Uterus (tissue), 4 donors: ENCODE measurements at places on chromosomes 16 and 17. TPM values are rescaled to one million over a fixed set of nuclear protein-coding genes. Genes with fewer than 3 reads are reported as not detected.

GRCh38 chr17:48052956-48053757, 5.0 kb downstream of the NFE2L1 start:
- DNase-seq: peak; percentile 62

HBZ gene
- total RNA-seq: 0.76 TPM

- no peak for DNase-seq
These were observed 72.2 kb downstream of the RMI2 start for GRCh38 chr16:11417487-11417886.

- DNase-seq: no peak
These were observed 15.2 kb upstream of the MARCHF10 start for GRCh38 chr17:62823111-62823893.

FASN gene
- 39.7 TPM for total RNA-seq

DNA sequence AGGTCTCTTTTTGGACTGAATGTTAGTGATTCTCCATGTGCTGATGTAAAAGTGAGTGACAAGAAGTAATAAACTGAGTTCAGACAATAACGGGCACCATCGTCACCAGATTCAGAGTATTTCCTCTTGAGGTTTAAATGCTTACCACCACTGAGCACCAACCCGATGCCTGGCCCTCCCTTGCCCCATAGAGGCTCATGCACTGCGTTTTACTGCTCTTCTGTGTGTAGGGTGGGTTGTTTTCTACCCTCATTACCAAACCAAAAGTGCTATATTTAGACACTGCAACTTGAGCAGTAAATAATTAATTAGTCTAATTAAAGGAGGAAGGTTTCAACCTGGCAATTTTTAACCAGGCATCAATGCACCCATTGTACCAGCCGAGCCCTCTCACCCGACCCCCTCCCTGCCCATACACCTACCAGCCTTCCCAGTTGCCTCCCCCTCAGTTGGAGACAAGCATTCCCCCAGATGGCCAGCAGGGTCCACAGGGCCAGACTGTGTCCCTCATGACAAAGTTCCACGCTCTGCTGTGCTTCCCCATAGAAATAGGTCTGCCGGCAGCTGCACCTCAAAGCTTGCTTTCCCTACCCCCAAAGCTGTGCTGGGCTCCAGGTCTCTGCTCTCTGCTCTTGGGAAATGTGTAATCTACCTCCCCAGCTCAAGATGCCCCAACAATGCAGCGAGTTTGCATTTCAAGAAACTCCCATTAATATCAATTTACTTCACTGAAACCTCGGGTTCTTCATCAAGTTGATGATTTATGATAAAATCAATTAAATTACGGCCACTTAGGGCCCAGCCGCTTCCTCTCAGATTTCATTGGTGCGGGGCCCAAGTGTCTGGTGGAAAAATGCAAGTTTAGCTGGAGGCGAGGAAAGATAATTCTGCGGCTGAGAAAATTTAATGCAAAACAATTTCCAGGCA, 16.0 kb downstream of the HOXB4 start:
- DNase-seq: no peak

TEKT1 gene
- 0.12 TPM for total RNA-seq

DNA sequence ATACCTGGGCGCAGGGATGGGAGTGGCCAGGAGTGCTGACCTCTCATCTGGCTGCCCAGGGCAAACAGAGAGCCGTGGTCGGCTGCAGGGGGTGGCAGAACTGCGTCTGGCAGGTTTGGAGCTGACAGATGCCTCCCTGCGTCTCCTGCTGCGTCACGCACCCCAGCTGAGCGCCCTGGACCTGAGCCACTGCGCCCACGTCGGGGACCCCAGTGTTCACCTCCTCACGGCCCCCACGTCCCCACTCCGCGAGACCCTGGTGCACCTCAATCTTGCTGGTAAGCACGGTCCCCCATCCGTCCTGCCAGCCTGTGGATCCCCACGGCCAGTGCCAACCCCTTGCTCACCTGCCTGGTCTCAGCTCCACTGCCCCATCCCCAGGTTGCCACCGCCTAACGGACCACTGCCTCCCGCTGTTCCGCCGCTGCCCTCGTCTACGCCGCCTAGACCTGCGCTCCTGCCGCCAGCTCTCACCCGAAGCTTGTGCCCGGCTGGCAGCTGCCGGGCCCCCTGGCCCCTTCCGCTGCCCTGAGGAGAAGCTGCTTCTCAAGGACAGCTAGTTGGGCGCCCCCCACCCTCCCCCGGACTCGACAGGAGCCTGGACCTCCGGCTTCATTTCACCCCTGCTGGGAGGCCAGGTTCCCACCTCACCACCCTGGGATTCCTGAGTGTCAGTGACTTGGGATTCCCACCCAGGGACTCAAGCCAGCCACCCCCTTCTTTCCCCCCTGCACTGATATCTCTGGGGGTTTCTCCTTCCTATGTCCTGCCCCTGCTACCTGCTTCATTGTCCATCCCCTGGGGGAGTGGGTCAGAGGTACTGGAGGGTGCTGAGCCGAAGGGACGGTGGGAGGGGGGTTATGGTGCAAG, 2.0 kb upstream of the ORAI3 start:
- DNase-seq: no peak

GRCh38 chr17:40474419-40475002, 26.9 kb downstream of the TNS4 start:
- DNase-seq: peak; percentile 62

GNG13 gene
- total RNA-seq: not detected

SMTNL2 gene
- not detected for total RNA-seq

- no peak for DNase-seq
These were observed 22.3 kb upstream of the HSBP1 start for GRCh38 chr16:83785455-83785854.

- DNase-seq: no peak
These were observed 86.4 kb downstream of the HAPSTR1 start for GRCh38 chr16:9177861-9178260.

CMIP gene
- total RNA-seq: 104 TPM

DNA sequence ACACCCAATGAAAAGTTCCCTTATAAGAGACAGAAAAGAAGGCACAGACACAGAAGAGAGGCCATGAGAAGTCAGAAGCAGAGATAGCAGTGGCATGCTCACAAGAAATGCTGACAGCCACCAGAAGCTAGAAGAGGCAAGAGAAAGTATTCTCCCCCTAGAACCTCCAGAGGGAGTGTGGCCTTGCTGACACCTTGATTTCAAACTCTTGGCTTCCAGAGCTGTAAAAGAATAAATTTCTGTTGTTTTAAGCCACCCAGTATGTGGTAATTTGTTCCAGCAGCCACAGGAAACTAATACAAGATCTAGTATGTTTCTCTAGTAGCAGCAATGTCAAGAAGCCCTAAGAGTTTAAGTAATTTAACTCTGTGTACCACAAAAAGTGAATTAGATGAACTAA, 87.2 kb upstream of the NOG start:
- DNase-seq: no peak

DNA sequence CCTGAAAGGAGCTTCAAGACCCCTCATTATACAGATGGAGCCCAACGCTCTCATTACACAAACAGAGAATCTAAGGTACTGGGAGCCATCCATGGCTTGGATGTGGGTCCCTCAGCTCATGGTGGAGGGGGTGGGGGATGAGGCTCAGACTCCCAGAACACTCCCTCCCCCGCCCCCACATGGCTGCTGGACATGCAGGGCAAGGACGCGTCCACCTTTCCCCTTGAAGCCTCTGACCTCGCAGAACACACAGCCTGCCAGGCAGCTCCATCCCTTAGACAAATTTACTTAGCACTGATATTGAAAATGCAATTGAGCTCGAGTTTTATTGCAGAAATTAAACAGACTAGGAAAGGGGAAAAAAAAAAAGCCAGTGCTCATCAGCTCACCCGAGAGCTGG, 203.9 kb downstream of the ZNF423 start:
- DNase-seq: peak; percentile 80

GRCh38 chr16:1972490-1972877, 631 bp downstream of the TBL3 start:
- no peak for DNase-seq

GRCh38 chr17:44565866-44566443, 8.7 kb downstream of the FZD2 start:
- no peak for DNase-seq

DNA sequence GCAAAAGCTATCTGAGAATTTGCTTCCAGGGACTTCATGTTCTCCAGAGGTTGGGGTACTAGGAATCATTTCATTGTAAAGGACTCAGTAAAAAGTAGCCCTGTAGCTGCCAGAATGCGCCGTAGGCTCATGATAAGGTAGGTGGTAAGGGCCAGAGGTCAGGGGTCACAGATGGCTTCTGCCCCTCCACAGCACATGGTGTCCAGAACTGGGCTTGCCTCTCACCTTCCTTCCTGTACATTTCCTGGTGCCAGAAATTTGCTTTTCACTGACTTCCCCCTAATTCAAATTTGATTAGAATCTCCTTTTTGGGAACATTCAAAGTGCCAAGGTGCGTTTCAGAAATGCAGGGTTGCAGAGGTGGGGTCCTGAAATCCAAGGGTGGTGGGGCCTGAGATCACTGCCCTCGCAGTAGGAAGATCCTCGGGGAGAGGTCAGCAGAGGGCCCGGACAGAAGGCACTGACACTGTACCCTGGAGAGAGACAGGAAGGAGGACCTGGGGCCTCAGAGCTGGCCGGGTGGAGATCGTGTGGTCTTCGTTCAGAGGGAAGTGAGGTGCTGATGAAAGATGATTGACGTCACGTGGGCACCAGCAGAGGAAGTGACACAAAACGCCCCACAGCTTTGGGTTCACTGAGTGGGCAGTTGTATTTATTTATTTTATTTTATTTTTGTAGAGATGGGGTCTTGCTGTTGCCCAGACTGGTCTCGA, 25.5 kb upstream of the METRNL start:
- DNase-seq: peak; percentile 21

DNA sequence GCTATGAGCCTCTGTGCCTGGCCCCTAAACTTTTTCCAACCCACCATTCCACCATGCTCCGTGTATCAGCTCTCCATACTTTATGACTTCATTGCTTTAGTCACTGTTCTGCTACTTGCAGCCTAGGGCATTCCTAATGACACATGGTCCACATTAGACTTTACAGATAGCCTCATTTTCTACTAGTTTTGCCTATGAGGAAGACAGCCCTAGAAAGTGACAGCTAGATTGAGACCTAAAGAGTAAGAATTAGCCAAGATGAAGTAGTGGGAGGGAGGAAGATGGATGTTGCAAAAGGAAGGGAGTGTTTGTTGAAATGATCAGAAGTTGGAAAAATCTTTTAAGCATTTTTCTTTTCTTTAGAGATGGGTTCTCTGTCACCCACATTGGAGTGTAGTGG, 11.0 kb downstream of the C16orf54 start:
- DNase-seq: no peak

HOXB1 gene
- not detected for total RNA-seq

DNA sequence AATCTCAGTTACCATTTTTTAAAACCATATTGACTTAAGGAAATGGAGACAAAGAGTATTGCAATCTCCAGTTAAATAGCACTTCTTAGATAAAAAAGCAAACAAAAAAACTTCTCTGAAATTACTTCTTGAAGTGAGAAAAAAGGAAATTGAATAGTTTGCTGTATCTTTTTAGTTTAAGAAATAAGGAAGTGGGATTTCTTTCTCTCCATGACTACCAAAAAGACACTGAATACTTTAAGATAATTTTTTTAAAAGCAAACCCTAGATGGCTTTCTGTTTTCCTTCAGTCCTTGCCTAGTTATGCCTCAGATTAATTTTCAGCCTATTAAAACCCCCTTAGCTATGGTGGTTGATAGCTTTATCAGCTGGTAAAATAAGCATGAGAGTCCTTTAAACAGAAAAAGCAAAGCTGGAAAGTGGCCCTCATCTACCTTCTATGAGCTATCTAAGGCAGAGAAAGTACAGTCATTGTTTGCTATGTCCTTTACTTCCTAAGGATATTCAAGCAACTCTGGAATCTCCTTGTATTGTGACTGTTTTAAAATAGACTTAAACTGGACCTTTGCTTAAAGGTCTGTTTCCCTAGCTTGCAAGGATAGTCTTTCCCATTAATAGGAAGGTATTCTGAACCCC, 28.6 kb downstream of the TPPP3 start:
- no peak for DNase-seq

DNA sequence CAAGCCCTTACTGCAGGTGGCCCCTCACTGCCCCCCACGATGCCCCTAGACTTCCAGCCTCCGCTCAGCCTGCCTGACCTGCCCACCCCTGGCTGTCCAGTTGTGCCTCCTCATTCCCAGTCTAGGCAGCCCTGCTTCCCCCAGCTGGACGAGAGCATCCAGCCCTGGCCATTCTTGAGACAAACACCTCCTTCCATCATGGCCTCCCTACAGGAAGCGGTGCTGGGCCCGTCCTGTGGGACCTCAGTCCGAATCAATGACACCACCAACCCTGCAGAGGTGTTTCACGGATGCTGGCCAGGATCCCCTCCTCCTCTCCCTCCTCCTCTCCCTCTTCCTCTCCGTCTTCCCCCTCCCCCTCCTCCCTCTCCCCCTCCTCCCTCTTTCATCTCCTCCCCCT, 28.3 kb downstream of the CCDC40 start:
- DNase-seq: no peak

- no peak for DNase-seq
These were observed 10.8 kb downstream of the POLR2C start for GRCh38 chr16:57473176-57473840.

MYO15A gene
- 2.9 TPM for total RNA-seq

MYO18A gene
- 66.5 TPM for total RNA-seq

- DNase-seq: no peak
These were observed 6.2 kb downstream of the SHBG start for GRCh38 chr17:7636163-7636562.

DNA sequence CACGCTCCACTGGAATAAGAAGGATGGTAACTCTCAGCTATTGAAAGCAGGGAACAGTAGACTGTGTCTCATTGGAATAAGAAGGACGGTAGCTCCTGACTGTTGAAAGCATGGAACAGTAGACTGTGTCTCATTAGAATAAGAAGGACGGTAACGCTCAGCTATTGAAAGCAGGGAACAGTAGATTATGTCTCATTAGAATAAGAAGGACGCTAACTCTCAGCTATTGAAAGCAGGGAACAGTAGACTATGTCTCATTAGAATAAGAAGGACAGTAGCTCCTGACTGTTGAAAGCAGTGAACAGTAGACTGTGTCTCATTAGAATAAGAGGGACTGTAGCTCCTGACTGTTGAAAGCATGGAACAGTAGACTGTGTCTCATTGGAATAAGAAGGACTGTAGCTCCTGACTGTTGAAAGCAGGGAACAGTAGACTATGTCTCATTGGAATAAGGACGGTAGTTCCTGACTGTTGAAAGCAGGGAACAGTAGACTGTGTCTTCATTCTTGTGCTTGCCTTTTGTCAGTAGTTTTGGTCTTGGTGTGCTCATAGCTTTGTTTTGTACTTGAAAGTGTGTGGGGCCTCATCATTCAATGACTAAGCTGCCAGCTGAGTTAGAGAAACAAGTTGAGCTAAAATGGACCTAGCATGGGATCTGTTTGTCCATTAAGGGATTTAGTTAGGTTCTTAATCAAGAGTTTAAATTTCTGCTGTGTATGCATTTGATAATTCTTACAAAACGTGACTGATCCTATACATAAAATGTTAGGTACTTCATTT, 58.5 kb downstream of the BANP start:
- no peak for DNase-seq

GRCh38 chr16:67893743-67894399, 817 bp downstream of the PSKH1 start:
- no peak for DNase-seq

GRCh38 chr17:79628861-79629547, 18.2 kb upstream of the RBFOX3 start:
- DNase-seq: no peak

- no peak for DNase-seq
These were observed 16.9 kb downstream of the SLX4 start for GRCh38 chr16:3594316-3595109.

GRCh38 chr17:64439956-64440355, 9.0 kb upstream of the MILR1 start:
- DNase-seq: no peak

GRCh38 chr17:77528516-77529327, 388.0 kb downstream of the SEC14L1 start:
- DNase-seq: no peak
